ENCODE measurements at places on chromosomes 5 and 9.

DNA sequence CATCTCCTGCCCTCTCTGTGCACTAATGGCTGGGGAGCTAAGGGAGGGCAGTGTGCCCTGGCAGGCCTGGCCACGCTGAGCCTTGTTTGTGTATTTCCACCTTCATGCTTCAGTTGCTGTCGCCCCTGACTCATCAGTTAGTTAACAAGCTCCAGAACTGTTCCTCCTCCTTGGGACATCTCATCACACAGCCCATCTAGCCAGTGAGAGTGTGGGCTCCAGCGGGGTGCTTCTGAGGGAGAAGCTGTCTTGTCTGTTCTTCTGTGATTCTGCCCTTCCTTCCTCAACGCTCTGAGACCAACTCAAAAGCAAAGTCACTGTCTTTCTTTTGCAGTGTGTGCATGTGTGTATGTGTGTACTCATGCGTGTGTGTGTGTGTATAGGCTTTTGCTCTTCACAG is 58.3 kb upstream of the CPEB4 start:
- no peak for DNase-seq

GRCh38 chr5:1005904-1006655 is 2.5 kb upstream of the NKD2 start:
- no peak for DNase-seq

GRCh38 chr9:129023036-129023907 is 4.9 kb downstream of the SH3GLB2 start:
- peak; percentile 22 for DNase-seq

DNA sequence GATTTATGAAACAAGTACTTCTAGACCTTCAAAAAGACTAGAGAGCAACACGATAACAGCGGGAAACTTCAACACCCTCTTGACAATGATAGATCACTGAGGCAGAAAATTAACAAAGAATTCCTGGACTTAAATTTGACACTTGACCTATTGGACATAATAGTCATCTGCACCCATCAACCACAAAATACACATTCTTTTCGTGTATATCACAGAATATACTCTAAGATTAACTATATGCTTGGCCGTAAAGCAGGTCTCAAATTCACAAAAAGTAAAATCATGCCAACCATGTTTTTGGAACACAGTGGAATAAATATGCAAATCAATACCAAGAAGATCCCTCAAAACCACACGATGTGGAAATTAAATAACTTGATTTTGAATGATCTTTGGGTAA is 559.4 kb downstream of the DNAH5 start:
- DNase-seq = no peak

DNA sequence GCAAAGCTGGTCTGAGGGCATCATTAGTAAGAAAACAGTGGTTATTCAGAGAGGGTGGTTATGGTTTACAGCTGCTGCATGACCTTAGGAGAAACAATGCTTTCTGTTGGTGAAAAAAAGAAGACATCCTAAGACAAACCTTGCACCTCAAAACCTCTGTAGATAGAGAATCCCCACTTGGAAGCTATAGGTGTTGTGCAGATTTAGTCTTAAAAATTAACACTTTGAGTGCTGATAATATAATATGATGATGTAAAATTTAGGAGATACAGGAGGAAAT is 1.4 kb upstream of the PTTG1 start:
- no peak for DNase-seq

GRCh38 chr9:17484906-17485305 is 94.0 kb upstream of the SH3GL2 start:
- DNase-seq = no peak

GRCh38 chr9:82184524-82184923 is 196.0 kb downstream of the SPATA31D1 start:
- DNase-seq = no peak

GRCh38 chr9:136940526-136941230 is 3.9 kb downstream of the FBXW5 start:
- no peak for DNase-seq

DNA sequence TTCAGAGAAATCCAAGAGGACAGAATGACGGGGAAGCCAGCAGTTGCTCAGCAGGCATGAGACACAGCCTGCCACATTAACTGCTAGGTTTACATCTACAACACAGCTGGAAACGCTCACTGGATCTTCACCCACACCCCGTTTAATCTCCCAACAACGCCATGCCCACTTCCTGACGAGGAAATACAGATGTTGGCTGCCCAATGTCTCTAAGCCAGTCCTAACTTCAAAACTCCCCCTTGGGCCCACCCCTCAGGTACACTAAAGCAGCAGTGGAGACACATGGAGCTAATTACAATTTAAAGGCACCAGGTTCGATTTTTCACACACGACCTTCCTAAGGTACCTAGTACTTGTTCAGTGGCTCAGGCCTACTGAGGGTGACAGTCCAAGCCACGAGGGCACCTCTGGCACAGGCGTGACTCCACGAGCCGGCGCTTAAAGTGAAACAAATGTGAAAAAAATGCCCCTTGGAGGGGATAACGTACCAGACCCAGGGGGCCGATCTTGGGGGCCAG is 904 bp downstream of the RPL12 start:
- DNase-seq = no peak

DNA sequence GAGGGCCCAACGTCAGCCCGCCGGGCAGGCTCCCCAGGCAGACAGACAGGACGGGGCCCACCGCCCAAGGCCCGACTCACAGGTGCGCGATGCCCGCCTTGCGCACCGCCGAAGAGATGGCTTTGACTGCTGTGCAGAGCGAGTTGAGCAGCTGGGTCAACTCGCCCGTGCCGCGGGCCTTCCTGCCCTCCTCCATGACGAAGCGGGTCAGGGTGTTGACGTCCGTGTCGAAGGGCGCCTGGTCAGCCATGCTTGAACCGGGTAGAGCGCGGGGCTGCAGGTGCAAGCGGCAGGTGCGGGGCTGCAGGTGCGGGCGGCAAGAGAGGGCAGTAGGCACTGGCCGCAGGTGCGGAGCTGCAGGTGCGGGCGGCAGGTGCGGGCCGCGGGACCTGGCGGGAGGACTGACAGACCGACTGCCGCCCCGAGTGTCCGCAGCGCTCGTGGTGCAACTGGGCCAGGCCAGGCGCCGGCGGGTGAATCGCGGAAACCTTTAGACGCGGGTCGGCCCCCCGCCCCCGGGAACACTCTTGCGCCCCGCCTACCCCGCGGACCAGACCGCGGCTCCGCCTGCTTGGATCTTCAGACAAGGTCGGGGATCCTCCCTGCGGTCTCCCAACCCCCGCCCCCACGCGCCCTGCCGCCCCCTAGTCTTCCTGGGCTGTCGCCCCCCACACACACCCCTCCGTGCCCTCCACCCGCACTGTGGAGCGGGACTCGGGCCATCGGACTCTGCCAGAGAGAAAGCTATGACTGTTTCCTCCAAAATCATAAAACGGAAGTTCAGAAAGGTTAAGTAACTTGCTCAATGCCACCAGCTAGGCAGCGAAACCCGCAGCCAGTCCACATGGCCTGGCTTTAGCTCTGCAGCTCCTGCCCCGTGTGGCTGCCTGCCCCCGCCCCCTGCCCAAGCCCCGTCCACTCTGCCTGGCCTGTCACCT is at the start of gene FBP1:
Gene FBP1 (minus strand): TSS at position 458 of the 938 bp plus-strand sequence. CDS start 208 bp downstream, at position 250.
- peak; percentile 31 for DNase-seq

- peak; percentile 74 for DNase-seq
Measured at GRCh38 chr9:128636556-128637530, 19.8 kb downstream of the DYNC2I2 start.

DNA sequence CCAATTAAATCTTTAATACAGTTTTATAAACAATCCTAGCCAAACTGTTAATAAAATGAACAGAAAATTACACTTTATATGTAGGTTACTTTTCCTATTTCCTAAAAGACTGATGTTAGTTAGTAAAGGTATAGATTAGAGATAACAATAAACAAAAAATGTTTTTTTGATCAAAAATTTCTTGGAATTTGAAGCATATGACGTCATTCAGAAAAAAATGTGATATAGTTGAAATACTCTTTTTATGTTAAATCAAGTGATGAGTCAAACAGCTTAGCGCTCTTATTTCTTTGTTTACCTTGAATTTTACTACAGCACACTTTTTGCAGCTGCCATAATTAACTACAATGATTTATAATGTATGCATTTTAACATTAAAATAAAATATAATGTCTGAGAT is 195.8 kb downstream of the SLC12A2 start:
- no peak for DNase-seq

DNA sequence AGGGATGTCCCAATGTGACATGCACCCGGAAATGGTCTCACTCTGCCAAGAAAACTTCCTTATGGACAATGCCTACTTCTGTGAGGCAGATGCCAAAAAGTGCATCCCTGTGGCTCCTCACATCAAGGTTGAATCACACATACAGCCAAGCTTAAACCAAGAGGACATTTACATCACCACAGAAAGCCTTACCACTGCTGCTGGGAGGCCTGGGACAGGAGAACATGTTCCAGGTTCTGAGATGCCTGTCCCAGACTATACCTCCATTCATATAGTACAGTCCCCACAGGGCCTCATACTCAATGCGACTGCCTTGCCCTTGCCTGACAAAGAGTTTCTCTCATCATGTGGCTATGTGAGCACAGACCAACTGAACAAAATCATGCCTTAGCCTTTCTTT is 37.6 kb upstream of the CCDC152 start:
- no peak for DNase-seq

GRCh38 chr9:16744394-16744793 is 126.1 kb downstream of the BNC2 start:
- no peak for DNase-seq

DNA sequence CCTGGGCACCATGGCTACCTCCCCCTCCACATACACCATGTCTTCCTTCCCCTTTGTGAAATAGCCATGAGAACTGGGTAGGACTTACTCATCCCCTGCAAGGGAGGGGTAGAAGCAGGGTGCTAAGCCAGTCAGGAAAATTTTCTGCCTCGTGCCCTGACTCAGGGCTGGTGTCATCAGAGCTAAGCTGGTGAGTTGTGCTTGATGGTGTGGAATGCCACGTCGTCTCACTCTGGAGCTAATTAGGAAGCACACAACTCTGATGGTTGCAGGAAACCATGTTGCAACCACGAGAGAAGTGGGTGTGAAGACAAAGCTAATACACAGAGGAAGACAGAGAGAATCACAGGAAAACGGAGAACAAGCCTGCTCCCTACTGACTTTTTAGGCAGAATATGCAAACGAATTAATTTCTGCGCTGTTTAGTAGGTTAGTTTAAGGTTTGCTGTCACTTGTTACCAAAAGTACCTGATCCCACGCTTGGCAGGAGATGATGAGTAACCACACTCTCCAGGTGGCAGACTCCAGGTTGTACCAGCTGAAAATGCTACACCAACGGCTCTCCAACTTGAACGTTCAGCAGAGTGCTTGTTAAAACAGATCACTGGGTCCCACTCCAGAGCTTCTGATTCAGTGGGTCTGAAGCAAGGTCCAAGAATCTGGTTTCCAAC is 54.5 kb downstream of the STK10 start:
- DNase-seq = no peak

GRCh38 chr5:112146323-112147226 is 272.5 kb downstream of the EPB41L4A start:
- peak; percentile 49 for DNase-seq

All from NCI-H2029 (cell line).